H1 (cell line): ENCODE measurements at places on chromosomes 3 and 15.

DNA sequence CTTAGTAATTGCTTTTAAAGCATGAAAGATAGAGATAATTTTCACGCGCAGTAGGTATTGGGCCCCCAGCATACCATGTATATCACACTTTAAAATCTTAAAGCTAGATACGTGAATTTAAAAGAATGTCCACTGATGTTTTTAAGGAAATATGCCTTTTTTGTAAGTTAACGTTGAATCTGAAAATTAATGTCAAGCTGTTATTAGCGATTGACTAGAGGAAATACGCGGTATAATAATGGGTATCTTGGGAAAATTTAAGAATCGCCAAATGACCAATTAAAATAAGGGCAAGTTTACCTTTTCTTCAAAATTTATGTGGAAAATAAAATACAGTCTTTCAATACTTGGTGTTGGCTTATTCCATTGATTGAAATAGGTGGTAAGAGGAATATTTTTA is 13.3 kb upstream of the CHD2 start:
- H3K27ac ChIP-seq = no peak overlapping the region
- no peak overlapping the region for H3K4me3 ChIP-seq
- no peaks in the 10 kb centered on the region; the same call in 1 of the 2 replicates for H3K4me1 ChIP-seq
- no peaks in the 10 kb centered on the region for H3K27me3 ChIP-seq
- H3K36me3 ChIP-seq = peaks cover 33% of the 10 kb centered on the region

GRCh38 chr3:174408310-174408709 is 450.8 kb upstream of the NAALADL2 start:
- H3K4me3 ChIP-seq = no peak overlapping the region
- no peak for DNase-seq
- no peaks in the 10 kb centered on the region for H3K4me1 ChIP-seq
- H3K27me3 ChIP-seq = no peaks in the 10 kb centered on the region

GRCh38 chr15:75348034-75348561 is 1.3 kb downstream of the NEIL1 start:
- H3K36me3 ChIP-seq = no peaks in the 10 kb centered on the region
- no peak overlapping the region for H3K27ac ChIP-seq
- peak overlapping the region; percentile 63 for H3K4me3 ChIP-seq
- no peaks in the 10 kb centered on the region for H3K27me3 ChIP-seq
- H3K4me1 ChIP-seq = peaks cover 4% of the 10 kb centered on the region; the same call in 1 of the 2 replicates

DNA sequence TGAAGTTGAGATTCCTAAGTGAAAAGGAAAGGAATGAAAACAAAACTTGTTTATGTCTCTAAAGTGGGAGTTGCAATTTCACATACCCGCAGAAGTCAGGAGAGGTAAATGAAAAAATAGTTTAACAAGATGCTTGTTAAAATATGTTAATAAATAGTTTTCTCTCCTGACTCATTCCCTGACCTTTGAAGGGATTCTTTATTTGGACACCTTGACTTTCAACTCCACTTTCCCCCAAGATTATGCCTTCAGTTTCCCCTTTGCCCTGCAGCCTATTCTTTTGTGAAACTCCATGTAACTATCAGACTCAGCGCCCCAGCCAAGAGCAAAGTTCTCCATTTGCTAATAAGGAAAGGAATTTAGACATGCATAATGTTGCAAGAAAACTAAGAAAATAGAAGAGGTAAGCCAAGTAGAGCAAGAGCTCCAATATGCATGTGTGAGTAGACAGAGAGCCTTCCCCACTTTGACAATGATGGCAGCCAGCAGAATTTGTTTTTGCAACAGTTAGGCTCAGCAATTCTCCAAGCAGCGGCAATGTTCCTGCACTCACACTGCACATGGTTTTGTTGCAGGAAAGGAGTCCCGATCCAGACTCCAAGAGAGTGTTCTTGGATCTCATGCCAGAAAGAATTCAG is 61.2 kb downstream of the CD200 start:
- DNase-seq = no peak
- H3K4me1 ChIP-seq = peaks cover 11% of the 10 kb centered on the region
- no peaks in the 10 kb centered on the region for H3K27me3 ChIP-seq

DNA sequence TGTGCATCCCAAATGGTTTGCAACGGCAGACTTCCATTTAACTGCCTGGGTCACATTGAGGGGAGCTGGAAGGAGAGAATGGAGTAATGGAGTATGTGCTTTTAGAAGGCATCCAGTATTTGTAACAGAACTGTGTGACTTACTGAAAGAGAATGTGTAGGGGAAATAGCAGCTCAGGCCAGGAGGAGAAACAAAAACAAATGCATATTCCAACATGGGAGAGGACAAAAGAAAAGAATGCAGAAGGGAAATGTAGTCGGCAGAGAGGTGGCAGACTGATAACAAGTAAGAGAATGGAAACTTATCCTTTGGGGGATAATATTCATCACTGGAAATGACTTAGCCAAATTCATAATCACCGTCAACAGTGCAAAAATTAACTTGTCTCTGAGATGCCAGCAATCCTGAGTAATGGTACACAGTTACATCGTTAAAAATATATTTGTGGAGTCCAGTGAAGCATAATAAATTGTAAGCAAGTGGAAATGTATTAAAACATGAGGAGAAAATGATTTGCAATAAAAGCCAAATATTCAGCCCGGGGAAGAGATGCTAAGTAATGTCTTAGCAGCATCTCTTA is 294.9 kb upstream of the SGO1 start:
- no peak overlapping the region for H3K4me3 ChIP-seq
- H3K36me3 ChIP-seq = no peaks in the 10 kb centered on the region
- no peak overlapping the region for H3K27ac ChIP-seq
- no peaks in the 10 kb centered on the region for H3K27me3 ChIP-seq

DNA sequence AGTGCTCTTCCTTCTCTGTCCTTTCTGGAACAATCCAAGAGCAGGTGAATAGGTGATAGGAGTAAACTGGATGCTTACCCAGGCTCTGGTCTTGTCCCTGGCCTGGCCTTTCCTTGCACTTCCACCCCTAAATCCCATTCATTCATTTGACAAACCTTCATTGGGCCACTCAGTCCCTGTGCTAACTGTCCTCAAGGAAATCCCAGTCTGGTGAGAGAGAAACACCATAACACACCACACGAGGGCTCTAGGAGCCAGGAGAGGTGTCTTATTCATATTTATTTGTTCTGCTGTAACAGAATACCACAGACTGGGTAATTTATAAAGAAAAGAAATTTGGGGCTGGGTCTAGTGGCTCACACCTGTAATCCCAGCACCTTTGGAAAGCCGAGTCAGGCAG is 22.8 kb downstream of the EFCC1 start:
- no peak overlapping the region for H3K27ac ChIP-seq
- no peaks in the 10 kb centered on the region for H3K36me3 ChIP-seq
- H3K4me3 ChIP-seq = no peak overlapping the region
- no peak for DNase-seq

DNA sequence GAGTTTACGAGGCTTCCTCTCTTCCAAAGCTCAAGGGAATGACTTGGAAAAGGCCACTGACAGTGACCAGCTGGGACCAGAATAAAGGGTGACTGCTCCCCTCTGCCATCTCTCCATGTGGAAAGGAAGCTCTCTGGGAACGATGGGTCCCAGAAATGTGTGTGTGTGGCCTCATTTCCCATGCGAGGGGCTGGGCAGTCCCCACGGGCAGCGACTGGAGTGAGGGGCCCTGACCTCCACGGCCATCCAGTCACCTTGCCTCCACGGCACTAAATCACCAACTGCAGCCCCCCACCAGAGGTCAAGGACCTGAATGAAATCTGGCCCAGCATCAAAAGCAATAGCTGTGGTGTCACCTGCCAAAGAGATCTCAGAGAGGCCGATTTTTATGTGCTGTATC is 29.6 kb downstream of the RGMA start:
- H3K36me3 ChIP-seq = peaks cover 6% of the 10 kb centered on the region; the same call in 1 of the 2 replicates
- H3K4me3 ChIP-seq = no peak overlapping the region
- H3K27ac ChIP-seq = no peak overlapping the region
- peaks cover 21% of the 10 kb centered on the region for H3K4me1 ChIP-seq
- no peaks in the 10 kb centered on the region for H3K27me3 ChIP-seq
- DNase-seq = no peak

DNA sequence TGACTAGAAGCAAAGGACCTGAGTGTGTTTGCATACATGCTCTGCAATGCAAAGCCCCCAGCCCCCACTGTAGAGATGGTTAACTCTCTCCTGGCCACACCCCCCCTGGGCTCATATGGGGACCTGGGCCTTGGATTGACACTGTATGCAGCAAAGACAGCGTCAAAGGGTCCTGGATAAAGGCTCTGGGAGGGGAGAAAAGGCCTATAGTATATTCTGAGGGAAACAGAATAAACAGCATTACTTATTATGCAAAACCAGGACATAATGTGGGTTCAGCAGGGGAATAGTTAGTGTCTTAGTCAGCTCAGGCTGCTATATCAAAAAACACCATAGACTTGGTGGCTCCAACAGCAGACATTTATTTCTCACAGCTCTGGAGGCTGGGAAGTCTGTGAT is 158.7 kb downstream of the APBA2 start:
- H3K4me3 ChIP-seq = no peak overlapping the region
- H3K4me1 ChIP-seq = 0 out of 2 replicates have a peak, but pooled peaks cover 4% of the 10 kb centered on the region
- DNase-seq = no peak
- H3K27ac ChIP-seq = no peak overlapping the region
- no peaks in the 10 kb centered on the region for H3K27me3 ChIP-seq
- no peaks in the 10 kb centered on the region for H3K36me3 ChIP-seq

DNA sequence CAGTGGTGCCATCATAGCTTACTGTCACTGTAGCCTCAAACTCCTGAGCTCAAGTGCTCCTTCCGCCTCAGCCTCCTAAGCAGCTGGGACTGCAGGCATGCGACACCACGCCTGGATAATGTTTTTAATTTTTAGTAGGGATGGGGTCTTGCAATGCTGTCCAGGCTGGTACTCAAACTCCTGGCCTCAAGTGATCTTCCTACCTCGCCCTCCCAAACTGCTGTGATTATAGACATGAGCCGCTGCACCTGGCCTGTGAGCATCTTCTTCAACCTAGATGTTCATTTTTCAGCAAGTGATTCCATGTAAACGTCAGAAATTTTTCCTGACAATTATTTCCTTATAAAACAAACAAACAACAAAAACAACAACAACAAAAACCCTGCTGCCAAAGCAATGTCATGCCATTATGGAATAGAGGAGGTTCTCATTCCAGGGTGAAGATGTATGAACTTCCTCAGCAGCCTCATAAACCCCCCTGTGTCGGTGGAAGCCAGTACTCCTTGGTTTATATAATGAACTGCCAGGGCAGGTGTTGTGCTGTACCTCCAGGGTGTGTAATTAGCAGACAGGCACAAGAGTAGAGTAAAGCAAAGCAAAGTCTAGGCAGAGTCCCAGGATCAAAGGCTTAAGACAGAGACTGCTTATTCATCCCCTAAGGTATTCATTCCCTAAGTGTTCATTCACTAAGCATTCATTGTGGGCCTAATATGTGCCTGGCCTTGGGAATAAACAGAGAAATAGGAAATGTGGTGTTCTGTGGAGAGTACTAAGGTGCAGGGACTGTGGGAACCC is 44.6 kb downstream of the NR2C2 start:
- H3K27ac ChIP-seq = no peak overlapping the region
- H3K27me3 ChIP-seq = no peaks in the 10 kb centered on the region
- no peaks in the 10 kb centered on the region for H3K36me3 ChIP-seq
- H3K4me1 ChIP-seq = no peaks in the 10 kb centered on the region
- no peak for DNase-seq

DNA sequence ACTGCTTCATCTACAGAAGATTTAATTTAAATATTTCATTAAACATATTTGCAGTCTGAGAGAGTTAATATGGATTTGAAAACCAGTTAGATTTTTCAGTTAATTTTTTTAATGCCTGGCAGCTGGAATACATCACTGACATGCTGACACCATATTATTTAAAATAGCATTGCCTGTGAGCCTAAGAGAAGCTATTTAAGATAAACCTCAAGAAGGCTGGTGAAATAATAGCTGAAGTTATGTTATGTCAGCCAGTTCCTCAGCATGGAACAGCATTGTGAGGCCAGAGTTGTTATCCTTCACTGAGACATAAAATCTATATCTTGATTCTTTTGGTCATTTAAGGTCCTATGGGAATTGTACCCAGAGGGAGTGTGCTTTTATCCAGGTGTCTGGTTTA is 705.2 kb downstream of the NAALADL2 start:
- no peaks in the 10 kb centered on the region for H3K36me3 ChIP-seq
- DNase-seq = no peak
- no peaks in the 10 kb centered on the region for H3K4me1 ChIP-seq
- no peaks in the 10 kb centered on the region for H3K27me3 ChIP-seq
- H3K27ac ChIP-seq = no peak overlapping the region

GRCh38 chr15:31472636-31473384 is 146.2 kb downstream of the KLF13 start:
- no peak for DNase-seq
- H3K4me3 ChIP-seq = no peak overlapping the region
- H3K36me3 ChIP-seq = no peaks in the 10 kb centered on the region
- no peaks in the 10 kb centered on the region for H3K27me3 ChIP-seq

- no peak overlapping the region for H3K27ac ChIP-seq
- no peaks in the 10 kb centered on the region for H3K4me1 ChIP-seq
- no peak overlapping the region for H3K4me3 ChIP-seq
- 0 out of 2 replicates have a peak, but pooled peaks cover 2% of the 10 kb centered on the region for H3K36me3 ChIP-seq
- H3K27me3 ChIP-seq = no peaks in the 10 kb centered on the region
Observed at GRCh38 chr3:71438071-71438685, 145.3 kb downstream of the FOXP1 start.

- no peaks in the 10 kb centered on the region for H3K4me1 ChIP-seq
- DNase-seq = no peak
- no peaks in the 10 kb centered on the region for H3K36me3 ChIP-seq
- H3K27ac ChIP-seq = no peak overlapping the region
Observed at GRCh38 chr3:12388185-12388584, 96.1 kb upstream of the TSEN2 start.

- no peak overlapping the region for H3K27ac ChIP-seq
- no peaks in the 10 kb centered on the region for H3K36me3 ChIP-seq
- H3K27me3 ChIP-seq = no peaks in the 10 kb centered on the region
- no peak for DNase-seq
- H3K4me3 ChIP-seq = peak overlapping the region; percentile 66
- H3K4me1 ChIP-seq = peaks cover 3% of the 10 kb centered on the region; the same call in 1 of the 2 replicates
Observed at GRCh38 chr3:184812662-184813042, 686 bp downstream of the VPS8 start.

DNA sequence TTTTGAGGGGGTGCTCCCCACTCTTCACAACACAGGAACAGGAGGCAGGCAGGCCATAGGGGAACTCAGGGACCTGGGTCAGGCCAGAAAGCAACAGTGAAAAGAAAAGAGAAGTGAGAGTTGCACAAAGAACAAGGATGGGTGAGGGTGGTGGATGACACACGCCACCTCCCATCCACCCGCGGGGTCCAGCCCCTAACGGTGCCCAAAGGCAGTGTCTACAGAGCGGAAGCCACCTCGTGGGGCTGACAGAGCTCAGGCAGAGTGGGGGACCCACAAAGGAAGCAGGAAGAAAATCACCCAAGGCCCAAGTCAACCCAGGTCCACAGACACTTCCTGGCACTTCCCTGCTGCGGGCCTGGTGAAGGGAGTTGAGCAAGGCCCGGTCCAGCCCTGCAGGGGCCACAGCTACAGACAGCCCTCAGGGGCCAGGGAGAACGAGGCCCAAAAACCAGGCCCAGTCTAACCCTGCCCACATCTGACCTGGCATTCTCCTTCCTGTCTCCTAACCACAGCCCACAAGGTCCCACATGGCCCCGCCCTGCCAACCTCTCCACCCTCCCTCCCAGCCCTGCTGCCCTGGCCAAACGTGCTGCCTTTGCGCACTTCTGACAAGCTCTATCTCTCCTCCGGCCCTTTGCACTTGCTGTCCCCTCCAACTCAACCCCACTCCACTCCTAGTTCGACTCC is 5.9 kb downstream of the NUP210 start:
- H3K27ac ChIP-seq = no peak overlapping the region
- no peak for DNase-seq
- no peak overlapping the region for H3K4me3 ChIP-seq
- H3K4me1 ChIP-seq = peaks cover 2% of the 10 kb centered on the region
- H3K36me3 ChIP-seq = no peaks in the 10 kb centered on the region

- H3K36me3 ChIP-seq = no peaks in the 10 kb centered on the region
- no peaks in the 10 kb centered on the region for H3K27me3 ChIP-seq
- no peak overlapping the region for H3K4me3 ChIP-seq
- DNase-seq = no peak
- no peak overlapping the region for H3K27ac ChIP-seq
Observed at GRCh38 chr3:17430582-17430981, 311.8 kb downstream of the TBC1D5 start.
